Esophagus squamous epithelium (tissue), 5 donors: ENCODE measurements at places on chromosomes 12 and 14.

DNA sequence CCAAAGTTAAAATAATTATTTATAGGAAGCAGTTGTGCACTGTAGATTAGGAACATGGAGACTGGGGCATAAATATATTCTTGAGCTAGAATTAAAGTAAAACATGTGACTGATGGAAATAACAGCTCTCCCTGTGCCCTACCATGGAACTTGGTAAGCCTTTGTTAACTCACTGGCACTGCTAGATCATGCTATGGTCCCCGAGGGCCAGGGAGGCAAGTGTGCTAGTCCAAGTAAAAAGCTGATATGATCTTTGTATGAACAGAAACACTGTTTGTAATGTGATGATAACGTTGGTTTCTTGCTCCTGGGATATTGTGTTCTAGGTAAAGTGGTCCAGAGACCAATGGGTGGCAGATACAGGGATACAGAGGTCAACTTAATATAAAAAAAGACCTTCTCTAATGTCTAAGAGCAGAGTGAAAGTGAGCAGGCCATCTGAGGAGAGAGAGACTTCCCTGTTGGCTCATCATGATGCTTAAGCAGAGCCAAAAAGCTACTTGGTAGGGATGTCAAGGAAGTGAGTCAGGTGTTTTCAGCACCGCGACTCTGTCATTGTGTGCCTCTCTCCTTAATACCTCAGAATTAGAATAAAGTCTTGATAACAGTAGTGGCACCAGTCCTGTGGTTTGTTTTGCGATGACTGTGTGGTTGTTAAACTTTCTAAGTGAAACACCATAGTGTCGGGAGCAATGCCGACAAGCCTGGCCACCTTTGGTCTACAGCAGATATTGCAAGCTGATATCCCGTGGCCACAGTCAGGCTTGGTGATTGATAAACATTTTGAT is 27.6 kb downstream of the BICD1 start:
- DNase-seq, result no peak
- no peaks in the 10 kb centered on the region for H3K36me3 ChIP-seq
- H3K27ac ChIP-seq, result no peak overlapping the region
- no peak overlapping the region for H3K4me3 ChIP-seq
- H3K27me3 ChIP-seq, result no peaks in the 10 kb centered on the region

- no peak overlapping the region for H3K27ac ChIP-seq
- no peak for DNase-seq
- no peak overlapping the region for H3K4me3 ChIP-seq
- no peaks in the 10 kb centered on the region for H3K4me1 ChIP-seq
- no peaks in the 10 kb centered on the region for H3K36me3 ChIP-seq
Measured at GRCh38 chr12:113347892-113348291, 10.5 kb upstream of the PLBD2 start.

GRCh38 chr12:96352161-96352835 is 47.9 kb downstream of the CDK17 start:
- no peak overlapping the region for H3K27ac ChIP-seq
- H3K36me3 ChIP-seq, result no peaks in the 10 kb centered on the region
- peaks cover 21% of the 10 kb centered on the region for H3K4me1 ChIP-seq
- no peak for DNase-seq
- H3K4me3 ChIP-seq, result no peak overlapping the region

DNA sequence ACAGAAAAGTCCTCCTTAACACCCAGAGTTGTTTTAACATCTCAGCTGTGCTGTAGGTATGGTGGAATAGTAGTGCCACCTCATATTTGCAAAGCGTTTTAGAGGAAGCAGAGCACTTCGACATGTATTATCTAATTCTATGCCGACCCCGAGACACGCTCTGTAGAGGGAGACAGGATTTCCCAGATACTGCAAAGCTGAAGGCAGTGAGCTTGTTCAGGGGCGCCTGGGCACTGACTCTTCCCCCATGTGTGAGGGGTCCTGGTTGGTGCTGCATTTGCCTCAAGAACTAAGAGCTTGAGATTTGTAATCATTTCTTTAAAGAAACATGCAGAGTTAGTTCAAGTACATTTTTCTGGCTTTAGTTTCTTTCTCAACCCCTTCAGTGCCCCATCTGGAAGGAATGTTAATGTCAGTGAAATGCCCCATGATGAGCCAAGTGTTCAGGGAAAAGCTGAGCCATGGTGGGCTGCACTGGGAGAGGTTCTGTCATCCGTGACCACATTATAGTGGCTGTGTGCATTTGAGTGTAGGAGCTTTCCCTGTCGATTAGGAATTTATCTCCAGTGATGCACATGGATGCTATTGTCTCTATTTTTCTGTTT is 66.3 kb downstream of the MBIP start:
- DNase-seq, result no peak
- no peak overlapping the region for H3K27ac ChIP-seq
- H3K4me3 ChIP-seq, result no peak overlapping the region
- H3K36me3 ChIP-seq, result no peaks in the 10 kb centered on the region
